Anterior cingulate cortex (tissue), 58 donors: ENCODE measurements at places on chromosomes 16 and 17.

GRCh38 chr17:29102046-29102445 is 59.1 kb downstream of the PIPOX start:
- DNase-seq, result no peak

GRCh38 chr17:78109489-78109761 is 19.1 kb downstream of the TMC6 start:
- DNase-seq, result no peak

DNA sequence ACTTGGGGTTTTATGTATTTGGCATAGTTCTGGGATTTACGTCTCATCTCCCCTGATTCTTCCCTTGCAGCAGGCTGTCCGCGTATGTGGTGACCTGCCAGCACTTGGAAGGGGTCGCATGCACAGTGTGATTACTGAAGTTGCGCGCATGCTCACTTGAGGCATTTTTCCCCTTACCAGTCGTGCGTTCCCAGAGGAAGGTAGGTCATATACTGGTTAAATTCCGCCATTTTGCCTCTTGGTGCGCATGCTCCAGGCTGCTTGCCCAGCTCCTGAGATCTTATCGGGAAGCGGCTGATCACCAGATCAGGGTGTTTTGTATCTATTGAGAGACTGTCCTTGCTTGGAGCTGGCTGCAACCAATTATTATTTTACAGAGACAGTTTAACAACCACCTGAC is 56.5 kb upstream of the TEX2 start:
- no peak for DNase-seq

- DNase-seq, result no peak
Observed at GRCh38 chr17:39934324-39934723, 6.8 kb downstream of the LRRC3C start.

GRCh38 chr16:29876594-29877249 is 13.7 kb upstream of the CDIPT start:
- no peak for DNase-seq

DNA sequence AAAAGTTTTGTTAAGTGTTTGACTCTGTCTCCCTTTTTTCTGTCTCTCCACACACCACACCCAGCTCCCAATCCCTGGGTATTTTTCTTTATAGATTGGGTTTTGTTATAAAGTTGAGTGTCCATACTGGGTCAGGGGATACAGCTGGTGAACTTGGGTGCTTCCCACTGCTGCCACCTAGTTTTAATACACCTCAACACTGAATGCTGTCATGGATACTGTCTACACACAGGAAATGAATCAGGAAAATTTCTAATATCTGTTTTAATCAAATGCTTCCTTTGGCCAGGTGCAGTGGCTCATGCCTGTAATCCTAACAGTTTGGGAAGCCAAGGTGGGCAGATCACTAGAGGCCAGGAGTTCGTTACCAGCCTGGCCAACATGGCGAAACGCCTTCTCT is 5.3 kb upstream of the TAOK1 start:
- DNase-seq, result no peak
